Stimulated activated CD8-positive, alpha-beta memory T cell treated with anti-CD3 and anti-CD28 coated beads, Interleukin-4, amount 100 ng/mL, for 48 hours (primary cell): ENCODE measurements at places on chromosomes 2 and 18.

DNA sequence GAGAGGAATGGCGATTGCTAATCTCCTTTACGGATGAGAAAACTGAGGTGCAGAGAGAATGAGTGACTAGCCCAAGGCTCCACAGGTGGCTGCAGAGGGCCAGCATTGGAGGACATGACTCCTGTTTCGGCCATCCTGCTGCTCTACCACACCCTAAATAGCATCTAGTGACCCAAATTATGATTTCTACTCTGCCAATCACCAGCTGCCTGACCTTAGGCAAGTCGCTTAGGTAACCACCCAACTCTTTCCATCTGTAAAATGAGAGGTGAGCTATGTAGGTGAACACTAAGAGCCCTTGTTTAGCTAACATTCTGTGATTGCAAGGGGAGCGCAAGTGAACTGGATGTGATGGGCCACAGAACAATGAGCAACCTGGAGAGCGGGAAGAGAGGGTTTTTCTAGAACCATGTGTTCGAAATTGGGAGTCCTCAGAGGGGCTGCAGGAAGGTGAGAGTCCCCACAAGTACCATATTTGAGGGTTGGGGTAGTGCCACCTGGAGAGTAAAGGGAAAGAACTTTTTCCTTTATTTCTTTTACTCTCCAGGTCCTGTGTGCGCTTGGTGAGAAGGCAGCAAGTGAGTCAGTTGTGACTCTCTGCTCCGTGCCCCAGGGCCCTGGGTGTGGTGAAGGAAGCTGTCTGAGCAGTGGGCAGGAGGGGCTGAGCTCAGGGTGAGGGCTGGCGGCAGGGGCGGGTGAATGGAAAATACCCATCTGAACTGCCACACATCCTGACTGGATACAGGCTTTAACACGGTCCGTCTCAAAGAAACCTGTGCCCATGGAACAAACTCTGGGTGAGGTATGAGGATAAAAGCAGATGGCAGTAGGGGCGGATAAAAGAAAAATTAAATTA lies 2.4 kb downstream of the CYP27C1 start:
- peak; percentile 32 for DNase-seq

DNA sequence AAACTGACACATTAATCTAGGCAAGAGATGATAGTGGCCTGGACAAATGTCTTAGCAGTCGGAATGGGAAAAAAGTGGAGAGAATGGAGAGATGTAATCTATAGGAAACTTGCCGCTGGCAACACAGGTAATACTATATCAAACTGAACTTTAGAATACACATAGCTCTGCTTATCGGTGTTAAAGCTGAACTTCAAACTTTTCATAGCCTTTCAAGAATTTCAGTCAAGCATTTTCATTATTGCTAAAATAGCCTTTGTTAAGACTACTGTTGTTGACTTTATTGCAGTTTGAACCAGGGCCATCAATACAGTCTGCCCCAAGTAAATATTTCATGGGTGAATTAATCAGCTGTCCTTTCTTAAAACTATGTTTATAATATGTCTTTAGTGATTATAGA lies 12.9 kb upstream of the CHST9 start:
- DNase-seq: no peak

- DNase-seq: no peak
These were observed 10.9 kb downstream of the GNLY start for GRCh38 chr2:85704800-85705679.

DNA sequence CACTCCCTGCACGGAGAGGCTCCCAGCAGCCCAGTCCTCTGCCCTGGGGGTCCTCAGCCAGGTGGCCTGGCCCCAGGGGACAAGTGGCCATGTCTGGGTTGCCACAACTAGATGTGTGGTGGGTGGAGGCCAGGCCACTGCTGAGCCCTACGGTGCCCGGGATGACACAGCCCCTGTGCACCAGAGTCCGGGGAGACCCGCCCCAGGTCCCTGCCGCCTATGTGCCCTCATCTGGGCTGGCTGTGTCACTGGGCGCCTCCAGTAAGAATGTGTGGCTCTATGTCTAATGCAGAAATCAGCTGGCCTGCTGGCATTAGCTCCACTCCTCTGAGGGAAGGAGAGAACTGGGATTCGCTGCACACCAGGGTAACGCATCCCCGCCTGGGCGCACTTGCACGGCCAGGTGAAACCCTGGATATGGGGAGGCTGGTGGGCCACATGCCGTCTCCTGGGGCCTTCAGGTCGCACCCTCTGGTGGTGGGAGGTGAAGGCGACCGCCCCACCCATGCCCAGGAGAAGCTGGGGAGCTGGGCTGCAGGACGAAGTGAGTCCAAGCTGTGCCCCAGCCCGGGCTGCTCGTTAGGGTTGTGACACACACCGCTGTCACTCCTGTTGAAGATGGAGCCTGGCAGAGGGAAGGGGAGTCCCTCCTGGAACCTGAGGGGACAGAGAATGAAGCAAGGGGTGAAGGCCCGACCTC lies 136.1 kb downstream of the PTGR3 start:
- peak; percentile 20 for DNase-seq

DNA sequence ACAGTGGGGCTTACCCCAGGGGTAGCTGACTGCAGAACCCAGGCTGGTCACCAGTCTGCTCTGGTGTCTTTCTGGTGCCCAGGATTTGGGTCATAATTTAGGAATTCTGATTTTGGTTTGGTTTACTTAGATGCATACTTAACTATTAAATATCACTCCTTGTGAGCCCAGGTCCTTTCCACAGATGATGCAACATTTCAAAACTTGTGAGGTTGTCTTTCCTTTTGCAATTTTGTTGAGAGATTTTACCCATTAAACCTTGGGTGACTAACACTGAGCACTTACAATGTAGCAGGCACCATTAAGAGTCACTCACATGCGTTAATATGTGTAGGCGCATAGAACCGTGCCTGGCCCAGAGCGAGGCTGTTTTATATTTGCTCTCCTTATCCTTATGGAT lies 61.8 kb upstream of the RPL31 start:
- DNase-seq: no peak

GRCh38 chr18:43267818-43268217 lies 9.5 kb downstream of the SYT4 start:
- no peak for DNase-seq

DNA sequence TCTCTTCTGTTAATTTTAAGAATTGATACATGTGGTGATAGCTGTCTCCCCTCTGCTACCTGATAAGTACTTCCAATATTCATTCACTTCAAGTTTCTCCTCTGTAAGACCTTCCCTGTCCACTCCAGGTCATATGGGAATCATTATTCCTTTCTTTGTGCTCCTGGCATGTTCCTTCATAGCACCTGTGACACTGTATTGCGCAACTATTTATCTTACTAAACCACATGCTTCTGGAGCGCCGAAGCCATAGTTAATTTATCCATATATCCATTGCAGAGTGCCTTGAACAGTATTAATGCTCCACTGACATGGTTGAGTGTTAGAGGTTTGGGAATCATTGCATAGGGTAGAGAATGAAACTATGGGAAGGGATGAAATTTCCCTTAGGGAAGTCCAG lies 7.9 kb upstream of the PRKD3 start:
- no peak for DNase-seq

- DNase-seq: no peak
These were observed 326.4 kb upstream of the SPHKAP start for GRCh38 chr2:228507870-228508269.

DNA sequence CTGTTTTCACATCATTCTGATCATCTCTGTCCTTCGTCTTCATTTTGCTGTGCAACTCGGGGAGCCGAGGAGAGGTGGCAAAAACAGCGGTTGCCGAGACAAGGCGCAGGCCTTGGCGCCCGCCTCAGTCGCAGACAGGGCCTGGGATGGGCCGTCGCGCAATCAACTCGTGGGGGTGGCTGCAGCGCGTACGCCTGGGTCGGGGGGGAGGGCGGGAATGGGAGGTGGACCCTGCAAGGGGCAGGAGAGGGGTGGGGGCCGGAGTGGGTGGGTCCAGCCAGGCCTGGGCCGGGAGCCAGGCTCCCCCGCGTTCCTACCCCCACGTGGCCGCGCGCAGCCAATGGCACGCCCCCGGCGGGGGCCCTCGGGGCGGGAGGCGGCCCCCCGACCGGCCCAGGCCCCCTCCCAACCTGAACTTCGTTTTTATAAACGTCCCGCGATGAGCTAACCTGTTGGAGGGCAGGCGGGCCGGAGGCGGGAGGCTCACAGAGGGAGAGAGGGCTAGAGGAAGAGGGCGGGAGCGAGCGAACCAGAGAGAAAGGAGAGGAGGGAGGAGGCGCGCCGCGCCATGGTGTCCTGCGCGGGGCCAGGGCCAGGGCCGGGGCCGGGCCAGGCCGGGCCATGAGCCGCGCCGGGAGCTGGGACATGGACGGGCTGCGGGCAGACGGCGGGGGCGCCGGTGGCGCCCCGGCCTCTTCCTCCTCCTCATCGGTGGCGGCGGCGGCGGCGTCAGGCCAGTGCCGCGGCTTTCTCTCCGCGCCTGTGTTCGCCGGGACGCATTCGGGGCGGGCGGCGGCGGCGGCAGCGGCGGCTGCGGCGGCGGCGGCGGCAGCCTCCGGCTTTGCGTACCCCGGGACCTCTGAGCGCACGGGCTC lies at the start of gene HOXD13:
Gene HOXD13 (plus strand): TSS at position 452 of the 875 bp plus-strand sequence. CDS start 170 bp downstream, at position 622.
- no peak for DNase-seq

- DNase-seq: no peak
These were observed 136.8 kb downstream of the WDSUB1 start for GRCh38 chr2:159149747-159150146.

DNA sequence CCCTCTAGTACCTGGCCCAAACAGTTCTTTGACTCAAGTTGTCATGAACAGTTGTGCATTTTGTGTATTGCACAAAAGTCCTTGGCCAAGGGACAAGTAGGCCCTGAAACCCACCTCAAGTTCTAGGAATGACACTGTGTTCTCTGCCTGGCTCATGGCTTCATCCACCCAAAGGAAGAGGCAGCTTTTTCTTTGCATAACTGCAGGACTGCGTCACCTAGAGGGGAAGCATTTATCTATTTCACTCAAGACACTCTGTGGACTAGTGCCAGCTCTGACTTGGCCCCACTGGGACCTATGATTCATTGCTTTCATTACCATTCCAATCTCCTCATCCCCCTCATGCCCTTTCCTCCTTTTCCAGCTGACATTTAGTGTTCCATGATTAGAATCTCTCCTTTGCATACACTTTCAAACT lies 119.3 kb upstream of the SIX2 start:
- no peak for DNase-seq

DNA sequence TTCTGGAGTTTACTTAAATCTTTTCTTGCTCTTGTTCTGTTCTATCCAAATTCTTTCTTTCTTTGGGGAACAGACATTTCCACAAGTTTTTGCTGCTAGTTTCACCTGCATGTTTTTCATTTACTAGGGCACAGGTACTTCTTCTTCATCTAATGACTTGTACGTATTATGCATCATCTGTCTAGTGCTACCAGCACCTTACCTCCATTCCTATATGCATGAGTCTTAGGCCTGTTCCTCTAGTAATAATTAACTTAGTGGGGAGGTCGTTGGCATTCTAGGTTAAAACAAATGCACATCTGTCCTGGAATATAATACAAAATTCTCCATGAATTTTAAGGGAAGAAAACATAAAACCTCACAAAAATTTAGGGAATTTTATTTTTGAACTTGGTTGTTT lies 164.5 kb upstream of the STON1 start:
- no peak for DNase-seq

GRCh38 chr2:7933672-7934071 lies 748.2 kb upstream of the ID2 start:
- DNase-seq: no peak

GRCh38 chr2:64792995-64793639 lies 139.4 kb upstream of the SERTAD2 start:
- DNase-seq: no peak

DNA sequence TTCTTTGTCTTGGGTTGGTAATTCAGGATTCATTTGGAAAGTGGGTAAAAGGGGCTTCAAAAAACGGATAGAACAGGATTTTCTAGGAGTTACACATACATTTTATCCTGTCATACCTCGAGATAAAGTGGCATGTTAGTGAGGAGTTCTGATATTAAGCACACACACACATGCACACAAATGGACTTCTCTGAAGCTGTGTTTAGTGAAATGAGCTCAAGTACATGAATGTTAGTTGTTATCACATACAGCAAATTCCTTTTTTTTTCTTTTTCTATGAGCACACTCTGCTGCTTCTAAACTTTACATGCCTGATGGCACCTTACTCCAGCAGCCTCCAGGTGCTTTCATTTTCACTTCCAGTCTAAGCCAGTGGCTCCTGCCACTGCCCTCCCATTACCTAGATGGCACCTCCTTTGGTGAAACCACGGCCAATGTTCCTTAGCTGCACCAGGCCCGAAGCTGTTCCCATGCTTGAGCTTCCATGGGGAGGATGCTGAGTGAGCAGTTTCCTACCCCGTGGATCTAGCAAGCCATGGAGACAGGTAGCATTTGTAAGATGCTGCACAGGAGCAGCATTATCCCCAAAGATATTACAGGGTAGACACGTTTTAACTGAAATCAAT lies 49.7 kb downstream of the STAT1 start:
- no peak for DNase-seq

DNA sequence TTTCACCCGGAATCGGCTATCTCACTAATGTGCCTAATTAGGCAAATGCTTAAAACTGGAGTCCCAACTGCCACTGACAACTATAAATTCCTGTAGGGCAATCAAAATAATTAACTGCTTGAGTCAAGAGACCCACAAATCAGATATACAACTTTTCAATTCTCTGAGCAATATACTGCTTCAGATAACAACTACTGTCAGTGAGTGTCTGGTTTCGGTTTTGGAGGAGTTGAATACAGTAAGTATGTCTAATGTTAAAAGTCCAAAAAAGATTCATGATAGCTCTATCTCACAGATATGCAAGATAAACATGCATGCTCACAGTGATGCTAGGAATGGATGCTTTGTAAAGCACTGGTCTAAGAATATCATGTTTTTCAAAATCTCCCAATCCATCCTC lies 283.3 kb downstream of the NRXN1 start:
- no peak for DNase-seq
